ENCODE measurements at places on chromosomes 7 and 10. TPM values are rescaled to one million over a fixed set of nuclear protein-coding genes. Genes with fewer than 3 reads are reported as not detected.

GRCh38 chr10:59997827-59998525, 91.6 kb upstream of the CCDC6 start:
- no peak for DNase-seq

DNA sequence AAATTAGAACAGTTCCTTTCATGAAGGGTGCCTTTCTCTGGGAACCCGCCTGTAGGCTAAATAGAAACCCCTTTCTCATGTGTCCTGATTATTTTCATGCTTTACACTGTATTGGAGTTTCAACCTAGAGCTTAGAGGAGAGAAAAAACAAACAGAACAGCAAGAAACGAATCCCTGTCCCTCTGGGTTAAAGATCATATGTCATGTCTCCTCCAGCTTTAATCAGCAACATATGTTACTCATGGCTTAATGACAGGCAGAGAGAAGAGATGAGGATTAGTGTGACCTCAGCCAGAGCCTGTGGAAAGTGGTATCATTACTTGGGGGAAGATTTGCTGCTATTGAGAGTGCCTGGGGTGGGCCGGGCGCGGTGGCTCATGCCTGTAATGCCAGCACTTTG, 32.1 kb downstream of the CRCP start:
- DNase-seq = no peak

DNA sequence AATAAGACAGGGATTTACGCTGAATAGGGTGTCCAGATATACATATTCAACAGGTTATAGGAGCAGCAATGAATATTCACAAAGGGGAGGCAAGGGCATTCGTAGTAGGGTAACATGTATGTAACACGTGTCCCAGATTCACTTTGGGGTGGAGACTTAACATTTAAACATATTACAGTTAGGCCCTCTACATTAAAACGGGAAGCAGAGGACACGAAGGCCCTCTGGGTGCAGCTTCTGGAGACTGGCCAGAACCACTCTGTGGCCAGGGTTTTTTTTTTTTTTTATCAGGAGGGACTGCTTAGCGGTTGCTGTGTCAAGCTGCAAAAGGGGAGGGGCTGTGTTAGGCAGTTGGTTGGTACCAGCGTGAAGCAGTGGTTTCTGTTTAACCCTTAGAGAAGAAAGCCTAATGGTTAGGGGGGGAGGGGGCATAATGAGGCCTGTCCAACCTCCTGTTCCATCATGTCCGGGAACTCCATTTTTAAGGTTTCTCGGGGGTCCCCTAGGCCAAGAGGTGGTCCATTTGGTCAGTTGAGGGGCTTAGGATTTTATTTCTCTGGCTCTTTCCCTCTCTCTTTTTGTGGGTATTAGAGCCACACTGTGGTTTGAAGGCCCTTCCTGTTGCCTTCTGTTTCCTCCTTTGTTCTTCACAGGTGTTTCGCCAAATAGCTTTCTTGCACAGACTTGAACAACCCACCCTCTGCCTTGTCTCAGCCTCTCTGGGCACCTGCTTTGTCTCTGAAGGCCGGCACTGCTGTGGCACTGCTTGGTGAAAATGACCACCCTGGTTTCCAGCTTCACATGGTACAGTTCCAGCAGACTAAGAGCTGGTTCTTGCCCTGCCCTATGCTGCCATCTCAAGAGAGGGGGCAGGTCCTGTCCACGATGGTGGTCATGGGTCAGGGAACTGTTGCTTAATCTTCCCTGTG, 26.4 kb downstream of the PRF1 start:
- DNase-seq = no peak

GRCh38 chr10:58781873-58782488, 269.3 kb downstream of the BICC1 start:
- DNase-seq = no peak

The ZNF248 gene
- 11.7 TPM for total RNA-seq

DNA sequence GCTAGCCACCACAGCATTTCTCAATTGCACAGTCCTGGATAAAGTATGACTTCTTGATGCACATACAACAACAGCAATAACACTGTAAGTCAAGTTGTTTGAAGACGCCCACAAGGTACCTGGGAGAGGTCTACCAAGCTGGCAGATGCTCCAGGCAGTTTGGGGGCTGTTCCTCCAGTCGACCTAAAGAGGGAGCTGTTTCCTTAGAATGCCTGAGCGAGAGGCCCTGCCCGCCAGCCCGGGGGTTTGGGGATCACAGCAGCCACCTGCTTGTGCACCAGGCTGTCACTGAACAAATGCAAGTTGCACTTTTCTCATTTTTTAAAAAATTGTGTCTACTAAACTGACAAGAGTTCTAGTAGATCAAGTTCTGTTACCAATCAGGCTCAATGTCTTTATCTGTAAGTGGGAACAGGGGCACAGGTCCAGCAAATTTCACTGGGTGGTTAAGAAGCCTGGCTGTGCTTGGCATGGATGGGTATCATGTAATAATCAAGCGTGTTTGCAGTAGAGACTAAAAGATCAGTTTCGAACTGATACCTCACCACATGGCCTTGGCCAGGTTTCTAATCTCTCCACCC, 193.8 kb upstream of the ADO start:
- peak; percentile 62 for DNase-seq

DNA sequence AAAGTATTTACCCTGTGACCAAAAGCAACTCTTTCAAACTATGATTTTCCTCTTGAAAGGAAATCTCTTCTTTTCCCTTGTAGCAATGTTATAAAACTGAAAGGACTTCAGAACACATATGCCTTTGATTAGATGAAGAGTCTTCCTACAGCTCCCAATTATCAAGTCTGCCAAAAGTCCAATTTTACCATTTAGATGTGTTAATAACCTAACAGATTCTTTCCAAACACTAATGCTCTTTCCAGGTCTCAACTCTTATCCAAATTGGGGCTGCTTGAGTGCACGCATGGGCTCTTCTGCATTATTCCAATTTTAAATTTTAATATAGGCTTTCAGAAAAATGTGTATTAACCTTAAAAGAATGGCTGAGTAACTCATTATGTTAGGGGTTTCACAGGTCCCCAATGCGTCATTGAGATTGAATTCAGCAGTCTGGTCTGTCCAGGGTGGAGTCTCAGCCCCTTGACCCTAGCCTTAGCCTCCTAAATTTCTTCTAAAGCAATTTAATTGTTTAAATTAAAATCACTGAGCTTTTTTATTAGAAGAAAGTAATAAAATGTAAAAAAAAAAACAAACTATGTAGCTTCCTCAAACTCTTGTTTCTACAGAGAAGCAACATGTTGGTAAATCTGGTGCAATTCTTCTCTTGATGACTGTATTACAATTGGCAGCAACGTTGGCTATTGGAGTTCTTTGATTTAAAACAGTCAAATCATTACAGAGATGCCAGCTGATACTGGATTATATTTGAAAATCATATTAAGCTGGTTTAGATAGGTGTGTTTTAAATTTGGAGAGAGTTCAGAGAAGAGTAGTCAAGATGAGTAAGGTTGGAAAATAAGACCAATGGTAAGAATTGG, 170.4 kb downstream of the DKK1 start:
- DNase-seq = no peak

- no peak for DNase-seq
Measured at GRCh38 chr7:114021135-114021534, 102.3 kb upstream of the PPP1R3A start.

The CDC123 gene
- total RNA-seq = 111 TPM

The MRLN gene
- total RNA-seq = not detected

Data from neural crest cell (in vitro differentiated cells).